Right atrium auricular region (tissue), 2 donors: ENCODE measurements at places on chromosomes 4 and X.
A peak's percentile ranks its signal among the peaks of the same experiment; 100 is the strongest.

DNA sequence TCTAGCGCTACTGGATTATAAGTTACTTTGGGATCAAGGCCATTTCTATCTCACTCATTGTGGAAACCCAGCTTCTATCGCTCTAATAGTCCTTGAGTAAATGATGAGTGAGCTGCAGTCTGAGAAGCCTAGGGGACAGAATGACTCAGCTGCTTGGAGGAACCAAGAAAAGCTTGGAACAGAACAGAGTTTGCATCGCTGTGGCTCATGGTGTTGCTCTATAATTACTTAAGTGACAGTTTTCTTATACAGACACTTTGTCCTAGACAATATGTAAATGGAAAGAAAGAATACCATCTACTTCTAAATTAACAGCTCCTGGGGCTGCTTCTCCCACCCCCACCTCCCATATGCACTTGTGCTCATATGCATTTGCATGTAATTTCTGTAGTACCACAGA, 156.9 kb downstream of the SLIT2 start:
- H3K27ac ChIP-seq = no peak overlapping the region
- DNase-seq = no peak
- H3K36me3 ChIP-seq = no peaks in the 10 kb centered on the region
- no peaks in the 10 kb centered on the region for H3K27me3 ChIP-seq

GRCh38 chrX:66676413-66676812, 37.5 kb upstream of the EDA2R start:
- H3K27me3 ChIP-seq = no peaks in the 10 kb centered on the region
- no peak overlapping the region for H3K4me3 ChIP-seq
- H3K4me1 ChIP-seq = no peaks in the 10 kb centered on the region
- DNase-seq = no peak
- no peak overlapping the region for H3K27ac ChIP-seq
- H3K36me3 ChIP-seq = no peaks in the 10 kb centered on the region

GRCh38 chr4:62209757-62210485, 1009.8 kb downstream of the ADGRL3 start:
- H3K27me3 ChIP-seq = no peaks in the 10 kb centered on the region
- no peaks in the 10 kb centered on the region for H3K4me1 ChIP-seq
- H3K27ac ChIP-seq = no peak overlapping the region
- no peak overlapping the region for H3K4me3 ChIP-seq

- peaks cover 44% of the 10 kb centered on the region for H3K36me3 ChIP-seq
- no peak for DNase-seq
- no peak overlapping the region for H3K4me3 ChIP-seq
- no peaks in the 10 kb centered on the region for H3K27me3 ChIP-seq
- H3K27ac ChIP-seq = no peak overlapping the region
- no peaks in the 10 kb centered on the region for H3K4me1 ChIP-seq
Observed at GRCh38 chr4:88033309-88033708, 25.9 kb downstream of the PKD2 start.

DNA sequence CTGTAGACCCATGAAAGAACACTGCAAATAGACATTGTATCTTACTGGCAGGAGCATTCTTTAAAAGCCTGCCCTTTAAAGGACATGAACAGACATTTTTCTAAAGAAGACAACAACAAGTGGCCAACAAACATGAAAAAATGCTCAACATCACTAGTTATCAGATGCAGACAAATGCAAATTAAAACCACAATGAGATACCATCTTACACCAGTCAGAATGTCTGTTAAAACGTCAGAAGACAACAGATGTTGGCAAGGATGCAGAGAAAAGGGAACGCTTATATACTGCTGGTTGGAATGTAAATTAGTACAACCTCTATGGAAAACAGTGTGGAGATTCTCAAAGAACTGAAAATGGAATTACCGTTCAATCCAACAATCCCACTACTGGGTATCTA, 77.2 kb downstream of the ATP10D start:
- H3K36me3 ChIP-seq = peaks cover 17% of the 10 kb centered on the region
- no peak overlapping the region for H3K27ac ChIP-seq
- no peak overlapping the region for H3K4me3 ChIP-seq
- H3K4me1 ChIP-seq = no peaks in the 10 kb centered on the region
- H3K27me3 ChIP-seq = no peaks in the 10 kb centered on the region
- no peak for DNase-seq

GRCh38 chr4:38794051-38794450, 10.5 kb downstream of the TLR1 start:
- no peaks in the 10 kb centered on the region for H3K27me3 ChIP-seq
- H3K27ac ChIP-seq = no peak overlapping the region
- peaks cover 12% of the 10 kb centered on the region for H3K36me3 ChIP-seq

GRCh38 chr4:134533068-134533467, 331.5 kb upstream of the PABPC4L start:
- no peaks in the 10 kb centered on the region for H3K36me3 ChIP-seq
- H3K4me3 ChIP-seq = no peak overlapping the region
- no peak overlapping the region for H3K27ac ChIP-seq
- no peaks in the 10 kb centered on the region for H3K4me1 ChIP-seq

GRCh38 chrX:94065091-94065490, 391.1 kb downstream of the FAM133A start:
- H3K4me3 ChIP-seq = no peak overlapping the region
- H3K36me3 ChIP-seq = no peaks in the 10 kb centered on the region
- H3K27ac ChIP-seq = no peak overlapping the region
- DNase-seq = no peak
- H3K4me1 ChIP-seq = no peaks in the 10 kb centered on the region

DNA sequence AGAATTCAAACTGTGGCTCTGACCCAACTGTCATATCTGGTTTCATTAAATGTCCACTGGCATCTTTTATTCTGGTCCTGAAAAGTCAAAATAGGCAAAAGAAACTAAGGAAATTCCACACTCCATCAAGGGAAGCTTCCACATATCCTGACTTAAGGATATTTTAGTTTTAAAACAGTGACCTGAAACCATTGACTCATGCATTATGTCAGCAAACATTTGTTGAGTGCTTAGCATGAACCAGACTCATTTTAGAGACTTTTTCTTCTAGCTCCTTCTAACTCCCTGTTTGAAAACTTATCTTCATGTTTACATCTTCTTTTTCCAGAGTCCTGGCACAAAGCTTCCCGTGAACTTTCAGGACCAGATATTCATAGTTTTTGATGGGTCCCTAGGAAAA, 6.9 kb upstream of the CXCL1 start:
- DNase-seq = no peak
- no peaks in the 10 kb centered on the region for H3K27me3 ChIP-seq
- H3K36me3 ChIP-seq = no peaks in the 10 kb centered on the region
- no peak overlapping the region for H3K27ac ChIP-seq

- no peak overlapping the region for H3K4me3 ChIP-seq
- DNase-seq = no peak
- H3K27ac ChIP-seq = no peak overlapping the region
- H3K27me3 ChIP-seq = no peaks in the 10 kb centered on the region
- H3K4me1 ChIP-seq = no peaks in the 10 kb centered on the region
- H3K36me3 ChIP-seq = no peaks in the 10 kb centered on the region
Observed at GRCh38 chrX:40607381-40607780, 15.8 kb upstream of the MPC1L start.

- no peak overlapping the region for H3K27ac ChIP-seq
- no peaks in the 10 kb centered on the region for H3K27me3 ChIP-seq
- H3K4me1 ChIP-seq = peaks cover 11% of the 10 kb centered on the region
- H3K36me3 ChIP-seq = no peaks in the 10 kb centered on the region
Observed at GRCh38 chrX:43969504-43970501, 3.4 kb downstream of the NDP start.

DNA sequence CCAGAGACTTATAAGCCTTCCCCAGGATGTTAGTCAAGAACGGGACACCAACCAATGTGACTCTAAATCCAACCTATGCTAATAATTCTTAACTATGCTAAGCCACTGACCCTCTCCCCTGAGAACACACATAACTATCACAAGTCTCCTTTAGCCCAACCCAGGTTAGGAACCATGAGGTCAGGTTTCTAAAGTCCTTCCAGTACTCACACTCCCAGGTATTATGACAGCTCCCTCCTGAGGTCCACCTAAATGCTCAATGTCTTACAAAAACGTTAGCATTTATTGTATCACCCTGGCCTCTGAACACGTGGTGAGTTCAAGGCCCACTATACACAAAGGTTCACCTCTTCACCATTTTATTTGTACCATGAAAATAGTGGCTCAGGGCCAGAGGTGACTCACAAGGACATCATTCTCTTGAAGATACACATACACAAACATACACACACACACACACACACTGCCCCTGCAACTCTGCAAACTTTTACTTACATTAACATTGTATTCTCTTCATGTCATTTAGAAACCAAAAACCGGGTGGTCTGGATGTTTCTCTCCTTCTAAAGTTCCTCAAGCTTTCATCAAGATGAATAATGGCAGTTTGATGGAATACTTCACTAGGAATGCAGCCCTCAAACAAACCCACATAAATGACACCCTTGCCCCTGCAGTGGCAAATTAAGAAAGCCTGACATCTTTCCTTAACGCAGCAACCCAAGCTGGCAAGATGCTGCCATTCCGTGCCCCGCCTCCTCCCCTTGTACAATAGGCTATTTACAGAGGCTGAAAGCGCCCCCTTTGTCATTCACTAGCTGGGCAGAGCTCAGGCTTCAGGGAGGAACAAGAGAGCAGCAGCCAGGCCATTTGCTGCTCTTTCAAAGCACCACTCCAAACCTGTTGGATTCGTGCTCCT, 17.7 kb downstream of the ACSL1 start:
- DNase-seq = no peak
- no peak overlapping the region for H3K4me3 ChIP-seq
- H3K27me3 ChIP-seq = no peaks in the 10 kb centered on the region
- peak overlapping the region; percentile 93 for H3K27ac ChIP-seq
- peaks cover 3% of the 10 kb centered on the region for H3K36me3 ChIP-seq
- no peaks in the 10 kb centered on the region for H3K4me1 ChIP-seq

DNA sequence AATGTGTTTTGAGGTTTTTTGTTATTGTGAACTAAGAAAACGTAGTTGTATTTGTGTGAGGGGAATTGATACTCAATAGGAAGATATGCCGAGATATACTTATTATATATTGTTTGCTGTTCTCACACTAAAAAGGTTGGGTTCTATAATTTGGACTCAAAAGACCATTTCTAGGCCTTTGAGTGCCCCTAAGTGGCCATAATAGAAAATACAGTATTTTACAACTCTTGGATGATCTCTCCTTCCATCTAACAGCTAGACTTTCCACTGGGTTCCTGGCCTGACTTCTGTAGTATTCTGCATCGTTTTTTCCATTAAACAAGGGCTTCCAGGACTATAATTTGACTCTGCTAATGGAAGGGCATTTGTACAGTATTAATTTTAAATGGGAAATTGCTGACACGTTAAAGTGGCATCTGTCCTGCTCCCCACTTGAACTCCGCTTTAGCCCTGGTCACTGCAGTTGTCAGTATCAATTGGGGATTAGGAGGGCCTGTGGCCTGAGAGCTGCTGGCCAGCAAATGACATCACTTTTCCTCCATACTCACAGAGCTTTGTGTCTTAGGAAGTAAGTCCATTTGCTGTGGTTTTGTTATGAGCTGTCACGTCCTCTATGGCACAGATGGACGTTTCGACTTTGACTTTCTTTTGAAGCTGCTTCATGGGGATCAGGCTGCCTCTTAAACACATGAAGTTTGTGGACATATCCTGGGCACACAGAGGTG, 176.9 kb downstream of the SLIT2 start:
- no peaks in the 10 kb centered on the region for H3K27me3 ChIP-seq
- no peak for DNase-seq
- no peaks in the 10 kb centered on the region for H3K36me3 ChIP-seq
- no peaks in the 10 kb centered on the region for H3K4me1 ChIP-seq

- H3K27me3 ChIP-seq = no peaks in the 10 kb centered on the region
- H3K4me1 ChIP-seq = peaks cover 16% of the 10 kb centered on the region
- peak overlapping the region; percentile 83 for H3K27ac ChIP-seq
- H3K4me3 ChIP-seq = no peak overlapping the region
Observed at GRCh38 chr4:99324979-99325378, 3.8 kb upstream of the ADH1B start.

DNA sequence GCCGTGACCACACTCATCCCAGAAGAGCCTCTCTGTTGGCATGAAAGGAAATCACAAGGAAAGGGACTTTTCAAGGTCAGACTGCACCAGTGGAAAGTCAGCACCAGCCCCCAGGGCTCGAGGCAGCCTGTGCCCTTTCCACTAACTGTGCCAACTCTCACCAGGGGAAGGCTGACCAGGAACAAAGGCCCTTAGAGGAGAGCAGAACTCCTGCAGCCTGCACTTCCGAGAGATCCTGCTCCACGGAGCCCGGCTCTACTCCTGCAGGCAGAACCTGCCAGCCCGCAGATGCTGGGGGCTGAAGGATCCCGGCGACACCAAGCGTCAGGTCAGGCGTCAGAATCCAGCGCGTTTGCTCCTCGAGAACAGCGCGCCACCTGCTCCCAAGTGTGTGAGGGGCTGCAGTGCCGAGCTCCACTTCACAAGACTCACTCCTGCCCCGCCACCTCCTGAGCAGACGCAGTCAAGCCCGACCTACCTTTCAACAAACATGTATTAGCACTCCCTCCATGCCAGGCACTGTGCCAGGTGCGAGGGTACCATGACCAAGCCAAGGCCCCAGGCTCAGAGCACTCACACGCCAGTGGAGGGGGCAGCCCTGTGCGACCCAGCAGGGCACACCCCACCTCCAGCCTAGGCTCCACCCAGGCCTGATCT, 13.6 kb upstream of the HELT start:
- no peaks in the 10 kb centered on the region for H3K36me3 ChIP-seq
- no peaks in the 10 kb centered on the region for H3K27me3 ChIP-seq
- no peaks in the 10 kb centered on the region for H3K4me1 ChIP-seq
- H3K27ac ChIP-seq = no peak overlapping the region
- H3K4me3 ChIP-seq = peak overlapping the region; percentile 7

DNA sequence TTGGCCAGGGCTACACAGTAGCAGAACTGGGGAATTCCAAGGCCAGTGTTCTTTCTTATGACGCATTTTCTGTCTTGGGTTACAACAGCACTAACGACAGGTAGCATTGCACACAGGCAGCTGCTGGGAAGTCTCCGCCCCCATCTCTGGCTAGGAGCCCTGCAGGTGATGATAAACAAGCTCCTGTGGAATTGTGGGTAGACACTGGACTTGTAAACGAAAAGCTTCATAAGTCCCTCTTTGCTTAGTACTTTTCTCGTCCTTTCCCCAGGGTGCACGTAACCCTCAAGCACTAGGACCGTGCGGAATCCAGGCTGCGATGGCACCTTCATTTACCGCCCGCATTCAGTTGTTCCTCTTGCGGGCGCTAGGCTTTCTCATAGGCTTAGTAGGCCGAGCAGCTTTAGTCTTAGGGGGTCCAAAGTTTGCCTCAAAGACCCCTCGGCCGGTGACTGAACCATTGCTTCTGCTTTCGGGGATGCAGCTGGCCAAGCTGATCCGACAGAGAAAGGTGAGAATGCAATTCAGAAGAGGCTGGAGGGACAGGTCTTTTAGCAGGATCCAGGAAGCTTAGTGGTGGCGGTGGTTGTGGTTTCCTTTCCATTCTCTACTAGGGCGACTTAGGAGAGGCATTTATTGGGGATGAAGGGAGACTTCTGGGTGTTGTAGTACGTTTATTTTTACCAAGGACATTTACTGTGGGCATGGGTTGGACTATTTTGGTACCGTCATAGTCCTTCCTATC, at the start of gene FAAH2:
Gene FAAH2, plus strand, starts transcription at position 200 of the 745 bp plus-strand sequence. Its CDS starts 120 bp downstream, at position 320.
- H3K27ac ChIP-seq = no peak within 1 kb of the TSS
- H3K4me3 ChIP-seq = no peak within 1 kb of the TSS
- DNase-seq = no peak

- no peak overlapping the region for H3K4me3 ChIP-seq
- no peaks in the 10 kb centered on the region for H3K27me3 ChIP-seq
- no peak for DNase-seq
- H3K4me1 ChIP-seq = no peaks in the 10 kb centered on the region
- peak overlapping the region; percentile 61 for H3K27ac ChIP-seq
Observed at GRCh38 chr4:108795733-108796132, 32.9 kb upstream of the ETNPPL start.

- no peak overlapping the region for H3K4me3 ChIP-seq
- H3K36me3 ChIP-seq = no peaks in the 10 kb centered on the region
- H3K27me3 ChIP-seq = no peaks in the 10 kb centered on the region
- no peak overlapping the region for H3K27ac ChIP-seq
Observed at GRCh38 chr4:68465058-68465457, 17.8 kb downstream of the TMPRSS11E start.
